ENCODE measurements at places on chromosomes 6 and 20.

GRCh38 chr6:41639809-41640371 is 1.6 kb downstream of the MDFI start:
- no peak for DNase-seq

DNA sequence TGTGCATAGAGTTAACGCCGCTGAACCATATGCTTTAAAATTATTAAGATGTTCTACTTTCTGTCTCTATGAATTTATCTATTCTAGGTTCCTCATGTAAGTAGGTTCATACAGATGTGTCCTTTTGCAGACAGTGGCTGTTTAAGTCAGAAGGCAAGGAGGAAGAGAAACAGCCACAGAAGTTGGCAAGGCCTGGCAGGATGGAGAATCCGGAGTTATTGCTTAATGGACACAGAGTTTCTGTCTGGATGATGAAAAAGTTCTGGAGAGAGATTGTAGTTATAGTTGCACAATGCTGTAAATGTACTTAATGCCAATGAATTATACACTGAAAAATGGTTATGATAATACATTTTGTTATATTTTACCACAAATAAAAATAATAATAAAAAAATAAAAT is 283.6 kb upstream of the CNR1 start:
- no peak for DNase-seq

DNA sequence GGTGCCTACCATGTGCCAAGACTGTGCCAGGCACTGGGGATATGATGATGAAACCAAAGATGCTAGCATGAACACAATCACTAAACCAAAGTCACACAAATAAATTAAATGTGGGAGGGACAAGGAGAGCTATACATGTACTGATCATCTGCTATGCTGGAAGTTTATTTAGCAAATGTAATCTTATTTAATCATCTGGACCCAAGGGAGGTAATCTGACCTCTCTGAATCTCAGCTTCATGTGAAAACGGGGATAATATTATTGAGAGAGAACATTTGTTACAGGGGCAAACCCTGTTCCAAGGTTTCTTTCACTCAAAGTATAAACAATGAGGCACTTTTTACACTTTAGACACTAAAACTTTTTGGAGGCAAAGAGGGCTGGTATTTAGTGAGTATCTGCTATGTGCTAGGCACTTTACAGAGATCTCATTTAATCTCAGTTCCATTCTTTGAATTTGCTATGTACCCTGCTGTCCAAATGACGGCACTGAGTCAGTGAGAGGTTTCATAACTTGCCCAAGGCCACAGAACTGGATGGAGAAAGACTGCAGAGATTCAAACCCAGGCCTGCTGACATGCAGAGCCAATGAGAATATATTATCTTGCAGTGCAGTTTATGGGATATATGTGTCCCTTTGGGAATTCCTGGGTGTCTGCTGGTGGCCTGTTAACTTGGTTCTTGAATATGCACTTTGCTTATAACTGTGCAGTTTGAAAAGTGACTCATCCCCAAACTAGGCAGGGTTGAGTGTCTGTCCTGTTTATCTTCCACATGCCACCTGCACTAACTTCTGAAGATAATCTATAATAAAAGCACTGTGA is 3.3 kb upstream of the ASXL1 start:
- no peak for DNase-seq

- DNase-seq = no peak
Observed at GRCh38 chr6:4577406-4577805, 198.8 kb upstream of the CDYL start.

GRCh38 chr6:117559299-117559698 is 43.0 kb downstream of the GOPC start:
- DNase-seq = no peak

DNA sequence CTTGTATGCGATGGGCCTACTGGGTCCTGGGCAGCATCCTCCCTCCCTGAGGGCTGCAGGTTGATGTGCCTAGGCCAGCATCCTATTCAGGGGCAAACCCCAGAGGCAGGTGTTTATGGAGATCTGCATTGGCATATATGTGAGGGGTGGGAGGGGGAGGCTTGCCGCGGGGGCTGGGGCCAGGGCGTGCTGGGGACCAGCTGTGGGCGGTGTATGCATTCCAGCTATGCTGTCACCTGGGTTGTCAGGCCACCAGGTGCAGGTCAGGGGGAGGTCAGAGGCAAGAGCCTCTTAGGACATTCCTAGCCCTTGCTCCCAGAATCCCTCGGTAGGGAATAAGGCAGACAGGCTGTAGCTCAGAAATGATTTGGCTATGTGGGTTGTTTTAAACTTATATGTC is 11.9 kb downstream of the FOXA2 start:
- no peak for DNase-seq

DNA sequence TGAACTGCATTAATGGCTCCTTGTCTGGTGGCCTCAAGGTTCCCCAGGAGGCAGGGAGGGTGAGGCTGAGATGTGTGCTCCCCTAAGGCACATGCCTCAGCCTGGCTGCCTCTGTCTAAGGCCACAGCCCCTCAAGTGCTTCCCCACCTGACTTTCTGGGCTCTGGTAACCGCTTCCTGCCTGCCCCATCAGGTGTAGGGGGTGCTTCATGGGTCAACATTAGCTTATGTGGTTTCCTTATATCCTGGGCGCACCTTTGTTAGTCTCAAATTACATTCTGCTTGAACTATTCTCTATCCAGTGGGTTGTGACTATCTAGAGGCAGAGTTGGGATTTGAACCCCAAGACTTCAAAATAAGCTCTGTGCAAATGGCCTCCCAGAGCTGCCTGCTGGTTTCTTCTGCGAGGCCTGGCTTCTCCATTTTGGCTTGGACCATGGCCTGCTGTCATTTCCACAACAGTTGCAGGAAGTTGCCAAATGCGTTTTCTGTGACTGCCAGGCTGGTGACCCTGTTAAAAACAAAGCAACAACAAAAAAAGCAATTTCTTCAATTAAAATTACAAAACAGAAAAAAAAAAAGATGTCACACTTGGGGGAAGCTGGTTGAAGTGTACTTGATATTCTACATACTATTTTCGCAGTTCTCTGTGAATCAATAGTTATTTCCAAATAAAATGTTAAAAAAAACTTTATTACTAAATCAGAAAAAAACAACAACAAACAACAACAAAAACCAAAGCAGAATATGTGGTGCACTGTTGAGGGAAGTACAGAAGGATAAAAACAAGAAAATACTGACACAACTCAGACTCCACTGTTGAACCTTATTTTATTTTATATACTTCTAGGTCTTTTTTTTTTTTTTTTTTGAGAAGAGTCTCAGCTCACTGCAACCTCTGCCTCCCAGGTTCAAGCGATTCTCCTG is 20.0 kb upstream of the ZNFX1 start:
- no peak for DNase-seq

- DNase-seq = no peak
Observed at GRCh38 chr6:31383149-31383548, 20.2 kb upstream of the MICA start.

DNA sequence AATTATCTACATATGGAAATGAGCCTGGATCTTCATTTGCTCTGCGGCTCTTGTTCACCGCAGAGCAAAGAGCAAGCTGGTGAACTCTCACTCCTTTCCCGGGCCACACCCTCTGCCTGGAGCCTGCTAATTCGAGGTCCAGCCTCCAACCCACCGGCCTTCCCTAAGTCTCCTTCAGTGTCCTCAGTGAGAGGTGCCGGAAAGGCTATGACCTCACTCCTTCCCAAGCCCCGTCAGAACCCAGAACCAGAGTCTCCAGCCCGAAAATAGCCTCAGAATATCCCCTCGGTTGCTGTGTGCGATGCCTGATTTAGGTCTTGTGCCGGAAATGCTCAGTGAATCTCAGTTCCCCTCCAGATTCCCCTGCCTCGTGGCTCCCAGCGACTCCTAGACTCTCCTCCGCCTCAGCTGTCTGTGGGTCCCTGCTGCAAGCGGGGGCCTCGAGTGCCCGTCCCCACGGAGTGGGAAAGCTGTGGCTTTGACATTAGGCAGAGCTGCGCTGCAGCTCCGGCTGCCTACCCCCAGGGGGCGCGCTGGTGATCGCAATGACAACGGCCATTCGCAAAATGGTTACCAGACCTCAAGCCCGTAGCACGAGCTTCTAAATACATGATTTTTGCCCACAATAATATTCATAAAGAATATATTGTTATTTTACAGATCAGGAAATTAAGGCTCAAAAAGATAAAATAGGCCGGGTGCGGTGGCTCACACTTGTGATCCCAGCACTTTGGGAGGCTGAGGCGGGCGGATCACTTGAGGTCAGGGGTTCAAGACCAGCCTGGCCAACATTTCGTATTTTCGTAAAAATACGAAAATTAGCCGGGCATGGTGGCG is 4.1 kb upstream of the BNIP5 start:
- DNase-seq = no peak

DNA sequence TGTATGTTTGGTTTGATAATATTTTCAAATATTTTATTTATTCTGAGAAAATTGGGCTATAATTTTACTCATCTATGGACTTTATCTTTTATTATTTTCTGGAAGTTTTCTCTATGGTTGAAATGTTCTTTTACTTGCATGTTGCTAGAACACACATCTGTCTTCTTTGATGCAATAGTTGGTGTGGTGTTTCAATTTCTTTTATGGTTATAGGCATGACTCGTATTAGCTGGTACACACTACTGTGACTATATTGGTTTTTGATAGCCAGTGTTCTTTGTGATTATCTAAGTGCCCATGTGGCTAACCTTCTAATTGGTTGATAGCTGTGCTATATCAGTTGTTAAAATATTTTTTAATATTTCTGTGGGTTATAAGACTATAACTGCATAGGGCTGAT is 1343.3 kb upstream of the GJE1 start:
- DNase-seq = no peak

DNA sequence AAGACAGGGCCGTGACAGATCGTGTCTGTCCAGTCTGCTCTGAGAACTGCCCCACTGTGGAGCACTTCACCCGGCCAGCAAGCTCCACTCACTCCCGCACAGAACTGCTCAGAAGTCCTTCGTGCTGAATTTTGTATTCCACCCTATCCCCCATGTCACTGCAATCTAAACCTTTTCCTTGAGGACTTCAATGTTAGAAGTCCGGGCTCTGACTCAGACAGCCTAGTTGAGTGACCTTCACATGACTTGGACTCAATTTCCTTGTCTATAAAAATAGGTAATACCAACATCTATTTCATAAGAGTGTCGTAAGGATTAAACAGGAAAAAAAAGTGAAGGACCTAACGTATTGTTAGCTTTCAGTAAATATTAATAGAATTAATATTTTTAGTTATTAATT is 161.6 kb downstream of the QRSL1 start:
- DNase-seq = no peak

GRCh38 chr6:161922631-161923119 is 648.8 kb upstream of the AGPAT4 start:
- DNase-seq = peak; percentile 60

- DNase-seq = no peak
Observed at GRCh38 chr6:5130135-5130866, 45.2 kb downstream of the PPP1R3G start.

DNA sequence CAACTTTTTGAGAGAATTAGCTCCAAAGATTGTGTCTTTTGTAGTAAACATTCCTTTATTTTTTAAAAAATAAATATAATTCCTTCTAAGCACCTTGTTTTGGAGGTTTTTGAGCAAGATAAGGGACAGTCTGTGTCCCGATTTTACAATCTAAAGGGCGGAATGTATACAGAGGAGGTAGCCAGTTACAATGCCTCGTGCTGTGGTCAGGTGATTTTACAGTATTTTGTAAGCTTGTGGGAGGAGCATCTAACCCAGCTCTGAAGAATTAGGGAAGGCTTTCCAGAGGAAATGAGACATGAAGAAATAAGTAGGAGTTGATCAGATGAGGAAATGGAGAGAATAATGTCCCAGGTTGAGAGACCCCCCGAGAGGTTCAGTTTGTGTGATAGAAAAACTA is 1.3 kb downstream of the HINT3 start:
- no peak for DNase-seq

DNA sequence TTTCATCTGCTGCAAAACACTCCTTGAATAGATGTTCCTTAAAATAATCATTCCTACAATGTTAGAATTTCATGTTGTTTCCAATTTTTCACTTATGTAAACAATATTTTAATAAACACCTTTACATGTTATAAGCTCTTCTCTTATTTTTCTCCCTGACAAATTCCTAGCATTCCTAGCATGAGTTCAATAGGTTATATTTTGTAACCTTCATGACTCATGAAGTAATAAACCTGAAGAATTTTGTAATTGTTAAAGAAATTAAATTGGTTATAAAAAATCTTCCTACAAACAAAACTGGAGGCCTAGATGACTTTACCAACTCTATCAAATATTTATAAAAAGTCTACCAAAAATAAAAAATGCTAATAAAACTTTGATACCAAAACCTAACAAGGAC is 66.3 kb downstream of the NT5E start:
- DNase-seq = no peak

DNA sequence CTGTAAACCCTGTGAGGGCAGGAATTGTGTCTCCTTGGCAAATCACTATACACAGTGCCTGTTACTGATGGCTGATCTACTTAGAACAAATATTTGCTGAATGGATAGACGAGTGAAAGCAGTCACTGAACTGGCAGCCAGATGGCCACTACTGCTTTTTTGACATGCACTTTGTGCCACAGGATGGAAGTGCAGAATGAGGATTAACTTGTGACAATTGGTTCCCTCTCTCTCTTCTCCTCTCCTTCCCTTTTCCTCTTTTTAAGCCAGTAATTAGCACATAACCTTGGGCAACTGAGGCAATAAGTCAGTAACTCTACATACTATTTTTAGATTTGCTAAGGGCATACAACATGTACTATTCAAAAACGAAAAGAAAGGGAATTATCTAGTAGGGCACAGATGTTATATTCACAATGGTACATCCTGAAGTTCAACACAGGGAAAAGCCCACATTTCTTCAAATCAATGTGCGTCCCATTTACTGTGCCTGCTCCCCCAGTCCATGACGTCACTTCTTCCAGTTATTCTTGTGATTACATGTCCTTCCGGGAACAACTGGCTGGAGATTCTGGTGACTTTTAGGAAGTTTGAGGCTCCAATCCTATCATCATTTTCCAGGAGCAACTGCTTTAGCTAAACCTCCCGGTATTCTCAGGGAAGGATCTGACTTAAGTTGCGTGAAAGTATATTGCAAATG is 17.0 kb upstream of the RPS6KA2 start:
- DNase-seq = no peak

GRCh38 chr20:23374441-23374840 is 12.5 kb downstream of the GZF1 start:
- no peak for DNase-seq

DNA sequence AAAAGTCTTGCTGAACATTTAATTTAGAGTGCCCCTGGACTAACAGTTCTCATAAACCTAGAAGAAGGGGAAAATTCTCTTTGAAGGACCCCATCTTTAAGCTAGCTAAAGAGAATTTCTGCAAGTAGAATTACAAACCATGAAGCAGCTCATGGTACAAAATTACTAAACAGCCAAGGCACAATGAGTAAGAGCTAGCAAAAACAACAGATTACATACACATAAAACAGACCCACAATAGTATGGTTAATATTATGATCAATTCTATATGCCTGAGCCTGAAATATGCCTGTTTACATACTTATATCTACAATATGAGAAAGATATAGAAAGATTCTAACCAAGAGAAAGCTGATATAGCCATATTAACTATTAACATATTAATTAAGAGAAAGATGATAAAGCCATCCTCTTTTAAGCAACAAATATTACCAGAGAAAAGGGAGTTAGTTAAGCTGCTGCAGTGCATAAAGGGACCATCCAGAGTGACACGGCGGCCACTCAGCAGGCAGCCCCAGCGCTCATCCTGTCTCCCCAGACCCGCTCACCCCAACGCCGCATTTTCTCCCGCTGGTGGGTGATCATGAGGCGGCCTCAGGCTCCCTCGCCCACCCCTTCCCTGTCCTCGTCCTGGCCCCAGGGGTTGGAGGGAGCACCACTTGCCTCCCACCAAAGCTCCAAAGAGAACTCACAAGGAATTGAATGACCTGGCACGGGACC is 98.4 kb upstream of the CARMIL1 start:
- DNase-seq = no peak
